ENCODE measurements at places on chromosomes 3 and 15.

GRCh38 chr3:158443632-158444031 lies 127.4 kb upstream of the MLF1 start:
- no peak for DNase-seq

DNA sequence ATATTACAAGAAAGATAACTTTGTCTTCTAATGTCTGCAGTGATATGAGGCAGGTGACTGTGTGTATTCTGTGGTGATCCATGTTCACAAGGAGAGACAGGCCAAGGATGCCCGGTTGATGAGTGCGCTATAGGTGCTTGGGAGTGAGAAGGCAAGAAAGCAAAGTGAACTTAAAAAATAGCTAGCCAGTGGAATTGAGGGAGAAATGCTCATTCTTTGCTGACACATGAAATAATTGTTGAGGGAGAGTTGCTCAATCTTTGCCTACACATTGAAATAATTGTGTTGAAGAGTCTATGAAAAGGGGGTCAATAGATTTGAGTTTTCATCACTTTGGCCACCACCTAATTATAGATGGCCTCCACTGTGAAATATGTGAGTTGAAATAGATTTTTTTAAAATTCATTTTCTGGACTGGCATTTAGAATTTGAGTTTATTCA lies 156.3 kb downstream of the LPP start:
- DNase-seq = no peak

DNA sequence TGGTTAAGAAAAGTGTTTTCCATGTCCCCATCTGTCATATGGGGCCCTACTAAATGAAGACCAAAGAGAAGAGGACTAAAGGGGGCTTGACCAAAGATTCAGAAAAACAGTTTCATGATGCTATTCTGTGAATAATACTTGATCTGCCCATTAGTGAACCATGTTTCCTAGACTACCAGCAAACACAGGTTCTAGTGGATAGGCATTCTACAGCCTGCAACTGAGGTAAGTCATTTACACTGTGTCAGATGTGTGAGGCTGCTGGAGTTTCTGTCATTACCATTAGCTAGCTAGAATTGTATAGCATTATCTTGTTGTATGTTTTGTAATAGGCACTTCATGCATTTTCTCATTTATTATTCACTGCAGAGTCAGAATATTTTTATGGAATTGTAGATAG lies 6.6 kb downstream of the GPR171 start:
- no peak for DNase-seq

GRCh38 chr15:40927873-40928806 lies 1.0 kb upstream of the DLL4 start:
- no peak for DNase-seq

- DNase-seq = no peak
These were observed 114.7 kb upstream of the LMOD3 start for GRCh38 chr3:69236812-69237707.

- no peak for DNase-seq
These were observed 60.8 kb downstream of the RUBCN start for GRCh38 chr3:197675951-197676350.

GRCh38 chr3:52920841-52921240 lies 23.5 kb upstream of the STIMATE start:
- no peak for DNase-seq

- no peak for DNase-seq
These were observed 1.3 kb downstream of the NGLY1 start for GRCh38 chr3:25781758-25782594.

DNA sequence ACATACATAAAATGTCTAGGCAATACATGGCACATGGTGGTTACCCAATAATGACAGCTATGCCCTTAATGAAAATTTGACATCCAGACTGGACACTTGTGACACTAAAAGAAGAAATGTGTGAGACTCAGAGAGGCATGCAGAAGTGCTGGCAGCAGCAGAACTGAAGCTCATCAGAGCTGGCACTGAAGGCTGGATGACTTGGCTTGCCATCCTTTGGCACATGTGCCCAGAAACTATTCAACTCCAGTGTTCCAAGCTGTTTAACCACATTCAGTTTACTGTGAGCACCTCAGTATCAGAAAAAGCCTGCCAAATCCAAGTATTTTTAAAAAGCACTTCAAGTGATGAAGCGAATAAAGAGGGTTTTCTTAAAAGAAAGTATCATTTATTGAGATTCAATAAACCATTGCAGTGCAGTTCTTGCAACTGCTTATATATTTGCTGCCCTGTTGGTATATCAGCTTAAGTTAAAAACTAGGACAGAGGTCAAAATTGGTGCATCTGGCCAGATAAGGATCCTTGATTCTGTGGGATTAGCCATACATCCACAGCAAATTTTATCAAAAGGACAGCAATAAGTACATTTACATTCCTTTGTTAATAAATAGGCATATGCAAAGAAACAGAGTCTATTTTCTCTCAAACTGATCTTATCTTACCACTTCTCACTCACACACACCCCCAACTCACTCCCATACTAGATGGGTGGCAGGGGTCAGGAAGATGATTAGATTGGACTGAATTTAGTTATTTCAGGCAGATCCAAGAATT lies 15.8 kb downstream of the IGSF11 start:
- no peak for DNase-seq

GRCh38 chr15:40477642-40478327 lies 7.0 kb downstream of the CHST14 start:
- DNase-seq = no peak

DNA sequence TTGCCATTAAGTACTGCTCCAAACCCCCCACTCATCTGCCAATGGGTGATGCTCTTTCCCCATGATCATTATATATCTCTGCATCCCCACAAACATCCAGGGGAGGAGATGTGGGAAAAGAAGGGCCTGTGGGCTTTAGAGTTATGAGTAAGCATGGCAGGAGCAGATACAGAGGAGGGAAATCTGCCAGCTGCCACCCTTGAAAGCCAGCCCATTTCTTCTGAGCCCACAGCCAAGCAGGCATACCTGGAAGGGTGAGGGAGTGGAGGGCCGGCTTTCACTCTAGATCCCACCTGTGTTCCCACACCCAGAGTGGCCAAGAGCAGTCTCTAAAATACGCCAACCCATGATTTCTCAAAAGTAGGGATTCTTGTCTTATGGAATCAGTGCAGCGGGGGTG lies 1.7 kb upstream of the SLC25A38 start:
- DNase-seq = no peak
